ENCODE measurements at places on chromosomes 12 and 14.

DNA sequence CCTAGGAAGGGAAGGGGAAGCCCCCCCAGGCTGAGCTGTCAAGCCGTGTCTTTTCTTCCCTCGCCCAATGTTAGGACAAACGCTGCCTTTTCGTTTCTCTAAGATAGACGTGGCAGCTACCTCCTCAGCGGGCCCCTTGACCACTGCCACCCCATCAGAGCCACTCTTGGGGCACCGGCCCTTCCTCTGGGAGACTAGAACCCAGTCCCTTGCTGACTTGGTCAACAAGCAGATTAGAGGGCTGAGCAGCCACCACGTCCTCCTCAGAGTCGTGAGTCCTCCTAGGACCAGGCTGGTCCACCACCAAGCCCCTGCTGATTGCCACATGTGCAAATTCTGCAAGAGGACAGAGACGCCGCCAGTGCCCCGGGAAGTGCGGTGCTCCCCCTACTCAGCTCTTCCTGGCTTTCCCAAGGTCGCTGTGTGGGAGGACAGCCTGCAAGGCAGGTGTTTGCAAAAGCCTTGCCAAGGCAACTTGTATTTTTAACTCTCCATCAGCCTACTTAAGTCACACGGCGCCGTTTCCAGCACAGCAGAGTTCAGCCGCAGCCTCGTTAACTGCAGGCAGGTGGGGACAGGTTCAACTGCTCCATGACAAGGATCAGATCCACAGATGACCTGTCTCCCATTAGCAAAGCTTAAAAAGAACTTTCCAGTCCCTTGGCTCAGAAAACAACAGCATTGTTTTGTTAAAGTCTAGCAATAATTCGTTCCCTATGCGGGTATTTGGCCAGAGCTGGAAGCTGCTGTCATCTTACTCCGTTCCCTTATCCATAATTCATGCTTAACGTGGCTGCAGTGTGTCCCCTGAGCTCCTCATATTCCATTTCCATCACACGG lies 65.6 kb downstream of the TESC start:
- DNase-seq, result no peak

GRCh38 chr12:3988519-3989217 lies 115.5 kb upstream of the PARP11 start:
- no peak for DNase-seq

- no peak for DNase-seq
Measured at GRCh38 chr14:90703841-90704737, 112.1 kb downstream of the TTC7B start.

GRCh38 chr12:126907900-126908764 lies 1358.8 kb upstream of the TMEM132C start:
- DNase-seq, result no peak

- no peak for DNase-seq
Measured at GRCh38 chr12:2248087-2248900, 195.5 kb downstream of the CACNA1C start.

- DNase-seq, result peak; percentile 39
Measured at GRCh38 chr12:117836999-117837736, 131.6 kb downstream of the KSR2 start.

GRCh38 chr14:82689948-82690347 lies 1156.3 kb upstream of the SEL1L start:
- DNase-seq, result no peak

- no peak for DNase-seq
Measured at GRCh38 chr12:62582065-62582366, 115.4 kb downstream of the MON2 start.

DNA sequence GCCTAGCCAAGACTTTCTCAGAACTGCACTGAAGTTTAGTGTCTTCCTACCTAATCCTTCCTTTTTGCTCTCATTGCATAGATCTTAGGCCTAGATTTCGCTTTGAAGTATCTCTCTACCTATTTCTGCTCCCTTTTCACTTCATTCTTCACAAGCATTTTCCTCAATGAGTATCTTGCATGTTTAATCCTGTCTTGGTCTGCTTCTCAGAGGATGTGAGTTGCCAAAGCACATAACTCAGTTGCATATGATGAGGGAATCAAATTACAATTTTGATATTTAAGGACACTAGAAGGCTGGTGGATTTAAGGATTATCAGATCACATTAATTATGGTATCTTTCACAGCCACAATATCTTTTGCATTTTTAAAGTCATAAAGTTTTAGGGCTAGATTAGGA lies 195.5 kb upstream of the DAAM1 start:
- no peak for DNase-seq

GRCh38 chr12:65878540-65878939 lies 54.3 kb downstream of the HMGA2 start:
- no peak for DNase-seq

GRCh38 chr12:27924350-27925135 lies 48.0 kb downstream of the PTHLH start:
- DNase-seq, result no peak

GRCh38 chr12:132286912-132287311 lies 42.5 kb downstream of the GALNT9 start:
- peak; percentile 75 for DNase-seq

DNA sequence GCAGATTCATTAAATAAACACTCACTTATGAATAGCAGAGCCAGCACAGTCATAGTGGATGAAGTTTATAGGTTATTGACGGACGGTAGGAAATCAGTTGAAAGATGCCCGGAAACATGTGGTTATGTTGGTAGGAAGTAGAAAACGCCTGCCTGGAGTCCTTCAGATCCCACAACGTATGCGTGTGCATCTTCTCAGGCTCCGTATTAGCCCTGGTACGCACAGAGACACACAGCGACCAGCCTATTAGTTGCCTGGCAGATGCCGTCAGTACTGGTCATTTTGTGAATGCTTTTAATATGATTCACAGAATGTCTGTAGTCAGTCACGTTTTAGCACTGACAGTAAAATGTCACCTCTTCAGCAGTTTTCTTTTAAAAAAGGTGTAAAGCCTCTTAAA lies 196.4 kb downstream of the RGS6 start:
- DNase-seq, result no peak

GRCh38 chr12:114274131-114274530 lies 131.8 kb downstream of the TBX5 start:
- no peak for DNase-seq

GRCh38 chr14:32201816-32202490 lies at the start of gene RNU6-7:
TSS of gene RNU6-7 (plus strand) at chr14:32202045.
- no peak for DNase-seq

DNA sequence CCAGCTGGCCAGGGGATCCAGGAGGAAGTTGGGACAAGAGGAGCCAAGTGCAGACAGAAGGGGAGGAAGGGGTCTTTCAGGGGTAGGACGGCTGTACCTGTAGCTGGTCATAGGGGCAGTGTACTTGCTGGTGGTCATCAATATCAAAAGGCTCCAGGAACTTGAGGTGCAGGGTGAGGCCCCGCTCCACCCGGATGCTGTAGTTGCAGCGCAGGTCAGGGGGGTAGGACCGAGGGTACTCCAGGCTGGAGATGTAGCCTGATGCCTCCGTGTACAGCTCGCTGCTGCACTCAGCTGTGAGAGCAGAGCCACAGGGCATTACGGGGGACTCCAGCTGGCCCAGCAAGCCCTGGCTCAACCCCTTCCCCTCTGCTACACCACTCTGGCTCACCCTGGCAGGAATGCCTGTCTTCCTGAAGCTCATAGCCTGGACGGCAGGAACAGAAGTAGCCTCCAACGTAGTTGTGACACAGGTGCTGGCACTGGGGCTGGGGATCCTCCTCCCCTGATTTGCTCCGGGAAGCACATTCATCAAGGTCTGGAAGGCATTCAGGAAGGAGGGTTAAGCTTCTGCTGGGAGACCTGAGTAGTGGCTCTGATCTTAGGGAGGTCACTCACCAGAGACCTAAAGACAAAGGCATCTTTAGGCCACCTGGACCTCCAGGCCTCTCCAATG lies 2.9 kb downstream of the C1R start:
- DNase-seq, result no peak

GRCh38 chr12:56957229-56958052 lies at the start of gene RDH16:
TSS of gene RDH16 (minus strand) at chr12:56957608. CDS start at chr12:56957462, 146 bp downstream.
- no peak for DNase-seq

DNA sequence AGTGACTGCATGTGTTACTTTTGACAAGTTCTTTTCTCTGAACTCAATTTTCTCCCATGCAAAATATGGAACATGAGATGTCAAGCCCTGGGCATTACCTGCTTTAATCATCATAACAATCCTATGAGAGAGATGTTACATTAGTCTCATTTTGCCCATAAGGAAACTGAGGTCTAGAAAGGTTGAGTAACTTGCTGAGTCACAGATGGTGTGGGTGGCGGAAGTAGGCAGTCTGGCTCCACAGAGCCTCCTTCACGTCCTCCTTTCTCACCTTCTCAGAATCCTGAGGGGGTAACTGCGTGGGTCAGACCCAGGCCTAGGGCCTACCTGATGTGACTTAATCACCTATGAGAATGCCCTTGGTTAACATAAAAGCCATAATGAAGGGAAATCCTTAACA lies 50.7 kb downstream of the TMTC1 start:
- no peak for DNase-seq

DNA sequence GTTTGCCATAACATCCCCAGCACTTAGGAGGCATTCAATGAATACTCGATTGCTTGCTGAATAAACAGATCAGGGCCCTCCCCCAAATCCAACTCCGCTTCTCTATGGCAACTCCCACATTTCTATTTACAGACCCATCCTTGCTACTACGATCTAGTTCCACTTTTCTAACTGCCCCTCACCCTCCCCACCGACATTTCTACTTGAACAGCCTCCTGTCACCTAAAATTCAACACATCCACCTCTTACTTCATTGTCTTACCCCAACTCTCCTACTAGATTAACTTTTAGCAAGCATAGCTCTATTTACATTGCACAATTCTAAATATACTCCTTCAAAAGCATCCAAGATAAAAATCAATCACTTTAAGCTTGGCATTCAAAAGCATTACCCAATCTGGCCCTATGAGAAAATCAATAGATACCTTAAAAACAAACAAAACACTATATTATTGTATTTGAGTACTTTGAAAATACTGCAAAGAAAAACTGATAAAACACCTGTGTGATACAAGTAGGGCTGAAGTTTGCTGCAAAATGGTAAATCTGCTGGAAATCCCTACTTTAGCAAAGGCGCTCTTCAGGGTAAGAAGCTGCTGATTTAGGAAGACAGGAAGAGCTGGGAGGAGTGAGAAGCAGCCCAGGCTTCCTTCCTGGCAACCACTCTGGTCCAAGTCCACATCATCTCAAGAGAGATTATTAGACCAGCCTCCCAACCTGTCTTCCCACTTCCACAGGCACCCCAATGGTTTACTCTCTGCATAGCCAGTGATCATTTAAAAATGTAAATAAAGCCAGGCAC lies 96.4 kb downstream of the HECTD4 start:
- no peak for DNase-seq

- DNase-seq, result no peak
Measured at GRCh38 chr14:83184531-83184930, 1650.9 kb upstream of the SEL1L start.

DNA sequence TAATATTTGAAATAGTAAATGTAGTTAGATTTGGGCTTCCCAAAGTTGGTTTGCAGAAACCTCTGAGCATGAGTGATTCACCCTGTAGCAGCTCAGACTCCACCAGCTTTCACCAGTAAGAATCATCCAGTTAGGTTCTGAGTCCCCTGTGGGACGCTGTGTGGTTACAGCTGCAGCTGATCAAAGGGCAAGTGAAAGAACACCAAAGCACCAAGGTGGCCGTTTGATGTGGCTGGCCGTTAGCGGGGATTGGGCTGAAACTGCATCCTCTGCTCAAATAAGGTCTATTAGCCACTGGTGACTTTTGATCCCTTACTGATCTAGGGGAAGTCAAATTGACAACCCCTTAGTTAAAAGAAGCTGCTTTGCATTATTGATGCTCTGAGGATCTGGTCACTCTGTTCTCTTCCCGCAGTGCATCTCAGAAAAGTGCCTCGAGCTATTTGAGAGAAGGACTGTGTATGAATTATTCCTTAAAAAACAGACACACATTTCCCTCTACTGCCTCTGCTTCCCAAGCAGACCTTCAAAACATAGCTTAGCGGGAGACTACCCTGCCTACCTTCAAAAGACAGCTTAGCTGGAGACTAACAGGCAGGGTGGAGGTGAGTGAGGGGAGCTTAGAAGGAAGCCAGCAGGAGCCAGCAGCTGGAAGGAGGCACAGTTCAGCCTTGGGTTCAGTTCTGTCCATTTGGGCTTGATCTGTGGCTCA lies 3.7 kb downstream of the ABHD12B start:
- no peak for DNase-seq

GRCh38 chr12:123916729-123917128 lies 55.9 kb downstream of the CCDC92 start:
- no peak for DNase-seq

- no peak for DNase-seq
Measured at GRCh38 chr14:28294834-28295440, 471.6 kb upstream of the FOXG1 start.

GRCh38 chr12:57127101-57127725 lies 1.1 kb upstream of the LRP1 start:
- DNase-seq, result peak; percentile 68

- no peak for DNase-seq
Measured at GRCh38 chr14:104717137-104717536, 6.9 kb upstream of the ADSS1 start.

DNA sequence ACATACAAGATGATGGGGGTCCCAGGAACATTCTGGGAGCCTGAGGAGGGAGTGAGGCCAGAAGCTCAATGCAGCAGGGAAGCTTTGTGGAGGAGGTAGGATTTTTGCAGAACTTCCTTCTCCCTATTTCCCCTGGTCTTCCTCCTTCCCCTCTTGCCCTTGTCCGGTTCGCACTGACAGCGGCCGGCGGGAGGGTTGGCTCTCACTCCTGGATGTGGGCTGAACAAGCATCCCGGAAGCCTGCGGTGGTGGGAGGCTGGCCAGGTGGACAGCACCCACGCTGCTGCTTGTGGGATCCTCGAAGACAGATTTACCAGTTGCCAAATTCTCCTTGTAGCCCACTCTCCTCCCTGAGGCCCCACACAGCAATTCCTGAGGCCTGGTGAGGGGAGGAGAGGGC lies 112.2 kb downstream of the KCNA5 start:
- no peak for DNase-seq

GRCh38 chr12:46219877-46220655 lies 48.8 kb downstream of the SLC38A1 start:
- DNase-seq, result peak; percentile 68

GRCh38 chr14:105474483-105475268 lies at the start of gene CRIP2:
TSS of gene CRIP2 (plus strand) at chr14:105474821. CDS start at chr14:105474863, 42 bp downstream.
- DNase-seq, result no peak

- DNase-seq, result no peak
Measured at GRCh38 chr12:101855364-101855884, 22.0 kb upstream of the DRAM1 start.

DNA sequence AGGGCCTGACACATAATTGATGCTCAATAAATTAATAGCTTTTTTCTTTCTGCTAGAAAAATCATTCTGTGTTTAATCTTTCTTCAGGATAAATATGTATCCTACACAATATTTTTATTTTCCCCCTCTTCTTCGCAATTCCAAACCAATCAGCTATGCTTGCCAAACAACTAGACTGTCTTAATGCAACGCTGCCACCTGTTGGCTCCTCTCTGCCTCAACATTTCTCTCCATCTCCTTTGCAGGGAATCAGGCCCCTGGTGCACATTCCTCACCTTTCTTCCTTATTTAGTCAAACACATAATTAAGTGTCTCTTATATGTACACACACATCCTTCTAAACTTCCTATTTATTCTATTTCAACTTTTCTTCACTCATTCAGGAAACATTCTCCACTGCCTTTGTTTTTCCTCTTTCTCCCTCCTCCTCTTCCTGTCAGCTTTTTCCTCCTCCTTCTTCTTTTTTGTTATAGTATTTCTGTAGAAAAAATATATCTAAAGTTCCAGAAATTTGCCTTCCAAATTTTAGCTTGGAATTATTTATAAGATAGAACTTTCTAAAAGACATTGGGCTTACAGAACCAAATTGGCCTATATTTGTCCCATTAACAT lies 406.0 kb downstream of the PRKD1 start:
- no peak for DNase-seq

GRCh38 chr14:56826214-56826613 lies 15.9 kb upstream of the OTX2 start:
- no peak for DNase-seq

- no peak for DNase-seq
Measured at GRCh38 chr12:30599608-30600007, 96.1 kb downstream of the IPO8 start.
